ENCODE measurements at places on chromosomes 4 and X.

DNA sequence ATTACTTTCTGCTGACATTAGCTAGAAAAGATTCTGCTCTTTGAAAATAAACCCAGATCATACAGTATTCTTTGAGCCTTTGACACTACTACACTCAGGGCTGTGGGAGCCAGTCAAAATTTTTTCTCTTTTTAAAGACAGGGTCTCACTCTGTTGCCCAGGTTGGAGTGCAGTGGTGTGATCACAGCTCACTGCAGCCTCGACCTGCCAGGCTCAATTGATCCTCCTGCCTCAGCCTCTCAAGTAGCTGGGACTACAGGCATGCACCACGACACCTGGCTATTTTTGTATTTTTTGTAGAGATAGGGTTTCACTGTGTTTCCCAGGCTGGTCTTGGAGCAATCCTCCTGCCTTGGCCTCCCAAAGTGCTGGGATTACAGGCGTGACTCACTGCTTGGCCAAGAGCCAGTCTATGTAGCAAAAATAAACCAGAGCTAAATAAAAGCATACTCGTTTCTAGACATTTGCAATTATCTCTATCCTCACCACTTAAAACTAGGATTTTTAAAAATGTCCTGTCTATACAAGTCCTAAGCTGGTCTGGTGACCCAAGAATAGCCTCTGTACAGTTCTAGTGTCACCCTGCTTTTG, 43.2 kb downstream of the AKAP4 start:
- DNase-seq = no peak

DNA sequence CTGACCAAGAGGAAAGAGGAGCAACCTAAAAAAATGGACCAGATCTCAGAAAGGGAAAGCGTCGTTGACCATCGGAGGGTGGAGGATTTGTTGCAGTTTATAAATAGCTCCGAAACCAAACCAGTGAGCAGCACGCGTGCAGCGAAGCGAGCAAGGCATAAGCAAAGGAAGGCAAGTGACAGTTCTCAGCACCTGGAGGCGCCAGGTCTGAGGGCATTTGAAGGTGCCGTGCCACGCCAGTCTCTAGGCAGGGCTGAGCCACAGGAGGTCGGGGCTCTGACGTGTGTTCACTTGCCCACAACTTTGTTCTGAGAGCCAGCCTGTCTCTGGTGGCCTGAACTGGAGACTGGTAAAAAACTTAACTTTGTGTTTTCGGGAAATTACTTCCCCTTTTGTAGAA, 59.7 kb downstream of the TNIP2 start:
- DNase-seq = peak; percentile 18

DNA sequence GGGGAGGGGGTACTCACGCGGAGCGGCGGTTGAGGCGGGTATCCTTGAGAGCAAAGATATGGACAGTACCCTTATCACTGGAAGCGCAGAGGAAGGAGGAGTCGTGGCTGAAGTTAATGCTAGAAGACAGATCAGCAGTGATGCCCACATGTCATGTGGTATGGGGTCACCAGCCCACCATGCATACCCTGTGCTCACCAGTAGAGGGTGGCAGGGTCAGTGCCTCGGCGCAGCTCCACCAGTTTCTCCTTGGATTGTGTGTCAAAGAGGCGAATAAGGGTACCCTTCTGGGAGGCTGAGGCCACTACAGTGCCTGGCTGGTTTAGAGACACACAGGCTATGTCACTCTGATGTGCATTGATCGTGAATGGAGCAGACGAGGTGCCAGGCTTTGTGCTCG, 1.5 kb upstream of the PRAF2 start:
- no peak for DNase-seq

- DNase-seq = no peak
These were observed 114.8 kb upstream of the ADRA2C start for GRCh38 chr4:3651267-3651845.

GRCh38 chr4:91267543-91267942, 1036.2 kb upstream of the GRID2 start:
- DNase-seq = no peak

DNA sequence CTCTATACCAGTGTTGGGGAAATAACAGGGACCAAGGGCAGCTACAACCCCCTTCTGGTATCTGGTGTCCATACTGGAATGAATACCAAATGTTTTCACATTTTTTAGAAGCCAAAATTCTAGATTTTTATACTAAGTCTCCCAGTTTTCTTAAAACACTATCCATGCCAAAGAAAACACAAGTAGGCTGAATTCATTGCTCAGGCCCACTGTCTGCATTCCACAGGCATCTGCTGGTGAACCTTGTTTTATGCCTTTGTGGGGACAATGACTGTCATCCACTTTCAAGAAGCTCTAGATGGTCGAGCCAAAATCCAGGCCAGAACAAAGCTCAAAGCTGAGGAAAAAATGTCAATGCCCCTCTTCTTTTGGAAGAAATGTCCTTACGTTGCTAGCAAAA, 213.4 kb upstream of the RASGEF1B start:
- DNase-seq = no peak

DNA sequence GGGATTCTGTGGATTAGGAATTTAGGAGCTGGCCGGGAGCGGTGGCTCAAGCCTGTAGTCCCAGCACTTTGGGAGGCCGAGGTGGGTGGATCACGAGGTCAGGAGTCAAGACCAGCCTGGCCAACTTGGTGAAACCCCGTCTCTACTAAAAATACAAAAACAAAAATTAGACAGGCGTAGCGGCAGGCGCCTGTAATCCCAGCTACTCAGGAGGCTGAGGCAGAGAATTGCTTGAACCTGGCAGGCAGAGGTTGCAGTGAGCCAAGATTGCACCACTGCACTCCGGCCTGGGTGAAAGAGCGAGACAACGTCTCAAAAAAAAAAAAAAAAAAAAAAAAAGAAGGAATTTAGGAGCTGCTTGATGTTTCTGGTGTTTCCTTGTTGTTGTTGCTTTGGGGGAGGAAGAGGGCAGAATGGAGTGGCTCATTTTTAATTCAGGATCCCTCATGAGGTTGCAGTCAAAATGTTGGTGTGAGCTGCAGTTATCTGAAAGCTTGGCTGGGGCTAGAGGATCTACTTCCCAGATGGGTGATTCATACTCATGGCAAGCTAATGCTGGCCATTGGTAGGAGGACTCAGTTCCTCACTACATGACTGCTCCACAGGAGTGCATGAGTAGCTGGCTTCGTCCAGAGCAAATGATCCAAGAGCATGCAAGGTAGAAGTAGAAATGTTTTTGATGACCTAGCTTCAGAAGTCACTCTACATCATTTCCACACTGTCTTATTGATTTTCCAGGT, 26.5 kb upstream of the JADE1 start:
- DNase-seq = no peak

DNA sequence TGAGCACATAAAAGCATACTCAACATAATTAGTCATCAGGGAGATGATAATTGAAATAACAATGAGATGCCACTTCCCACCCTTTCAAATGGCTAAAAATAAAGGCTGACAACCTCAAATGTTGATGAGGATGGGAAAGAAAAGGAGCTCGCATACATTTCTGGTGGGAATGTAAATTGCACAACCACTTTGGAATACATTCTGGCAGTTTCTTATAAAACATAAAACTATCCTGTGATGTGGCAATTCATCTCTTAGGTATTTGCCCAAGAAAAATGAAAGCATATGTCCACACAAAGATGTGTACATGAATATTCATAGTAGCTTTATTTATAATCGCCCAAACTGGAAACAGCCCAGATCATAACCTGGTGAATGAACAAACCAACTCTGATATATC, 687 bp upstream of the ZNF275 start:
- no peak for DNase-seq

- DNase-seq = no peak
These were observed 13.2 kb downstream of the SMPX start for GRCh38 chrX:21744721-21745120.

GRCh38 chr4:149466446-149466845, 349.2 kb downstream of the IQCM start:
- DNase-seq = no peak

GRCh38 chrX:34559325-34559724, 97.8 kb downstream of the TMEM47 start:
- no peak for DNase-seq

DNA sequence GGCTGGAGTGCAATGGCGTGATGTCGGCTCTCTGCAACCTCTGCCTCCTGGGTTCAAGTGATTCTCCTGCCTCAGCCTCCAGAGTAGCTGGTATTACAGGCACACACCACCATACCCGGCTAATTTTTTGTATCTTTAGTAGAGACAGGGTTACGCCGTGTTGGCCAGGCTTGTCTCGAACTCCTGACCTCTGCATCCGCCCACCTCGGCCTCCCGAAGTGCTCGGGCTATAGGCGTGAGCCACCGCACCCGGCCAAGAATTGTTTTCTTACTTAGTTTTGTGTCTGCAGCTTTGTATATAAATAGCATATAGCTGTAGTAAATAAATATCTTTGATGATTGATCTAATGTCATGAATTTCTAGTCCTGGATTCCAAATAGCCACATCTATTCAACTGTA, 81.1 kb downstream of the IL1RAPL1 start:
- no peak for DNase-seq

DNA sequence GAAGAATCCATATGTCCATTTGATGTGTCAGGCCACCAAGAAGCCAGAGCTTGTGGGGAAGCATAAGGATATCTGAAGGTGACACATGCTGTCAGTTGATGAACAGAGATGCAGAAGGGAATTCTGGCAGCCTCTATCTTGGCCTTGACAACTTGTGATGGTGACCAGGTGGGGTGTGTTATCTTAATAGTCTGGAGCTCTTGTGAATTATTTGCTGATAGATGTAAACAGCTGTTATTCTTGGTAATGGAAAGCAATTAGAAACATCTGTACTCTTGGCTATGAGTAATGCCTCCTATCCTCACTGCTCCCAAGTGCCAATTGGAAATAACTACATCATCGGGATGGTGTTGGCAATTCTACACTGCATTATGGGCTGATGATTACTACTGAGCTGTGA, 51.9 kb downstream of the NAA11 start:
- DNase-seq = no peak

GRCh38 chr4:93835929-93836328, 7.4 kb downstream of the ATOH1 start:
- DNase-seq = no peak

- no peak for DNase-seq
These were observed 108.4 kb upstream of the ATXN3L start for GRCh38 chrX:13428053-13428786.

DNA sequence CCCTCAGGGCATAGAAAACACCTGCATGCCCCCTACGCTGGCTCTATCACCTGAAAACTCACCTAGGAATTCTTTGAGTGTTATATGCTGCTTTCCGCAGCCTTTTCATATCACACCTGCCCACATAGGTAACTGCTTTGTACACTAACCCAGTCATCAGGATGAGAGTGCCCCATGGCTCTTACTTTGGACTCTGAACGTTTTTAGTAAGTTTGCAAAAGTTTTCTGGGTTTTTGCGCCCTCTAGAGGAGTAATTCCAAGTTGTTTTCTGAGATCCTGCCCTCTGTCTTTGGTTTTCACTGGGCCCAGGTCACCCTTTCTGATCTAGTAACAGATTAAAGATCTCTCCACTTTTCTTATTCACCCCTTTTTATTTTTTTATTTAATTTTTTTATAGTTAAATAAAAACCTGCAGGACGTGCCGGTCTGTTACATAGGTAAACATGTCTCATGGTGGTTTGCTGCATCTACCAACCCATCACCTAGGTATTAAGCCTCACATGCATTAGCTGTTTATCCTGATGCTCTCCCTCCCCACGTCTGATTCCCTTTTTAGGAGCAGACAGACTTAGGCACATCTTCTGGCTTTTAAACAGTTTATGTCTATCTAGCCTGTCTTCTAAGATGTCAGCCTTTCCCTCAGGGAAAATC, 139.2 kb downstream of the NWD2 start:
- no peak for DNase-seq

- DNase-seq = no peak
These were observed 172.7 kb upstream of the FRG1 start for GRCh38 chr4:189767941-189768340.

- no peak for DNase-seq
These were observed 21.3 kb downstream of the QDPR start for GRCh38 chr4:17490575-17491059.

DNA sequence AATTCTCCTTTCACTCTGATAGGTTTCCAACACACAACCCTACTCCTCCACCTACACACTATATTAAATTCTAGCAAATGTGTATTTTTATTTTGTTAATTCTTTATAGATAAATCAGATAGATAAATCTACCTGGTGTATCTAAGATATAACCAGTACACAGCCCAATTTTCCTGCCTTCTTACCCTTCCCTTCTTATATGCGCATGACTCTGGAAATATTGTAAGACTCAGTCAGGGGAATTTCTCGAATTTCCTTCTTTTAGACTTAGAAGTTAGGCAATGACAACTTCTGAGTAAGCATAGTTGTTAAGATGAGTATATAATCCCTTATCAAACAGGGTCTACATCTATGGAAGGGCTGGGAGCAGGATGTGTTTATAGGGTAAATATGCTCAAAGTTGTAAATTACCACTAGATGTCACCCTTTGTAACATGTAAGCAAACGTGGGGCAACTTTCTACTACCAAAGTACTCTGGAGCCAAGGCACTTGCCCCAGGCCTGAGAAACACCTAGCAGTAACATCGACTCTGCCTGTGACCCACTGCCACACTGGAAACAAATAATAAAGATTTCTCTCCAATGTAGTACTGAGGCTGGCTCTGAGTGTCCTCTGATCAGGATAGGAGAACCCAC, 444.7 kb downstream of the IQCM start:
- no peak for DNase-seq

DNA sequence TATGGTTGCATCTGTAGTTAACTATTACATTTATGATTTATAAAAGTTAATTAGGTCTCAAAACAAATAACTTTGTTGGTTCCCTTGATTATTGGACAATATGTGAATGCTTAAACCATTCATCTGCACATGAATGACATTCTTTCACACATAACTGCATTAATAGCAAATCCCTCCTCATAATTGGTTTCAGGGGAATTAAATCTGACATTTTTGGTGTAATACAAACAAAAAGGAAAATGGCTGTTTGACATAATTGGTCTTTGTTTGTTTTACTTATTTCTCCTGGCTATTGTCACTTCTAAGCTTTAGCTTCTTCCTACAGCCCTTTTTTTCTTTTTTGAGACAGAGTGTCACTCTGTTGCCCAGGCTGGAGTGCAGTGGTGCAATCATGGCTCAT, 71.9 kb downstream of the TBC1D9 start:
- no peak for DNase-seq

GRCh38 chr4:163003979-163004378, 162.7 kb downstream of the NAF1 start:
- DNase-seq = no peak

DNA sequence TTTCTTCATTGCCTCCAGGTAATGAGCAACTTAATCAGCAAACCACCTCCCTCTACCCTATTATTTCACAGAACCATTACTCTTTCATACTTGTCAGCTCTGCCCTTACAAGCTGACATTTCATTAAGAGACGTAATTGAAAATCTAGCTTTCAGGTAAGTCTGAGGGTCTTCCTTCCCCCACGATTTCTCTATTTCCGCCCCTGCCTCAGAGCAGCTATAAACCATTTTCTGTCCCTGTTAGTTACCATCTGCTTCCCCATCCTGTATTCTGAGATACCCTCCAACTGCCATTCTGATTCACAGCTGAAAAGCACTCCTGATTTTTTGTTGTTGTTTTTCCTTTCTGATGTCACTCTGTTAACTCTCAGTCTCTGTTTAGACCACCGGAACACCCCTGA, 37.1 kb downstream of the SH3RF1 start:
- no peak for DNase-seq

- no peak for DNase-seq
These were observed 131.8 kb upstream of the TMLHE start for GRCh38 chrX:155744534-155744933.
